Activated B cell treated with CpG ODN at 0.5 μM for 24 hours (primary cell): ENCODE measurements at places on chromosomes 2 and 18.

DNA sequence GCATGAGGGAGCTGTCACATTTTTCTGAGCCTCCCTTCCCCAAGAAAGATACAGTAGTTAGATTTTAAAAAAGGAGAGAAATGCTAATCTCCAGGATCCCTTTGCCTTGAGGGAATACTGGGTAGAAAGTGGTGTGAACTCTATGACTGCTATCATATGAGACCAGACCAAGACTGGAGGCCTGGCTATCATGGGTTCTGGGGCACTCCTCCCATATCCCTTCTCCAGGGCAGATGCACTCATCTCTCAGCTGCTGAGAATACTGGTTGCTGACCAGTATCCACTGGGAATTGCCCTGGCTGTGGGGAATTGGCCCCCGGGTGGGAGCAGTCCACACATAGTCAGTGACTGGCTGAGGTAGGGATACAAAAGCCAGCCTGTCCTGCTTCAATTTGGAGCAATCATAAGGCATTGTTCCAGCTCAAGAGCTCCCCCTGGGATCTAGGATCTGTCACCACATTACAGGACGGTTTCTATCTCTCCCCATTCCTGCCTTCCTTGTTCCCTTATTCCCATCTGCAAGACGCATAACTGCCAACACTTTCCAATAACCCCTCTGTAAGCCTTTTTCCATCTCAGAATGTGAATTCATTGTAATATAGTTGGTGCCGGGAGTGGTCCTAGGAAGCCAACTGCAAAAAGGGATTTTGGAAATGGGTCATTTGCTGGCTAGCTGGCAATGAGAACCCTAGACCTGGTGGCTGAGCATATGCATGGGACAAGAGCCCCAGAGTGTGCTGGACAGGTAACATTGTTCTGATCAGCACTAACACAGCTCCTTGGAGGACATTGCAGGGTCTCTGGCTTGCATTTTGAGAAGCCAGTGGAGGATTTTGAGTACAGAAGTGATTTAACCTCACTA, 35.4 kb upstream of the REEP1 start:
- no peak for DNase-seq

GRCh38 chr2:56580242-56580641, 396.5 kb downstream of the CCDC85A start:
- no peak for DNase-seq

GRCh38 chr2:33763671-33764310, 164.7 kb upstream of the FAM98A start:
- DNase-seq, result no peak

DNA sequence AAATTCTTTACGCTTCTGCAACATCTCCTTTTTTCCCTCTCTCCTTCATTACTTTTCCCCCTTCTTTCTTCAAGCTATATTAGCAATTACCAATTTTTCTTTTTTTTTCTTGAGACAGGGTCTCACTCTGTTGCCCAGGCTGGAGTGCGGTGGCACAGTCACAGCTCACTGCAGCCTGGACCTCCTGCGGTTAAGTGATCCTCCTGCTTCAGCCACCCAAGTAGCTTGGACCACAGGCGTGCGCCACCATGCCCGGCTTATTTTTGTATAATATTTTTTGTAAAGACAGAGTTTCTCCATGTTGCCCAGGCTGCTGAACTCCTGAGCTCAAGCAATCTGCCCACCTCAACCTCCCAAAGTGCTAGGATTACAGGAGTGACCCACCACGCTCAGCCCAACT, 70.7 kb downstream of the EPG5 start:
- DNase-seq, result no peak

DNA sequence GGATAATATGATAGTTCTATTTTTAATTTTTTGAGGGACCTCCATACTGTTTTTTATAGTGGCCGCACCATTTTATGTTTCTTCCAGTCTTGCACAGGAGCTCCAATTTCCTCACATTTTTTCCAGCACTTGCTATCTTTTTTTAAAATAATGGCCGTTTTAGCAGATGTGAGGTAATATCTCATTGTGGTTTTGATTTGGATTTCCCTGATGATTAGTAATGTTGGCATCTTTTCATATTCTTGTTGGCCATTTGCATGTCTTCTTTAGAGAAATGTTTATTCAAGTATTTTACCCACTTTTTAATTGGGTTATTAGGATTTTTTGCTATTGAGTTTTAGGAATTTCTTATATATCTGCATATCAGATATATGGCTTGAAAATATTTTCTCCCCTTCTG, 29.9 kb upstream of the NAPG start:
- DNase-seq, result no peak

- no peak for DNase-seq
These were observed 13.4 kb upstream of the BOK start for GRCh38 chr2:241545106-241545505.

- DNase-seq, result peak; percentile 57
These were observed 18.9 kb upstream of the WDR33 start for GRCh38 chr2:127829845-127830246.

GRCh38 chr2:182064019-182064778, 78.5 kb downstream of the PPP1R1C start:
- no peak for DNase-seq

DNA sequence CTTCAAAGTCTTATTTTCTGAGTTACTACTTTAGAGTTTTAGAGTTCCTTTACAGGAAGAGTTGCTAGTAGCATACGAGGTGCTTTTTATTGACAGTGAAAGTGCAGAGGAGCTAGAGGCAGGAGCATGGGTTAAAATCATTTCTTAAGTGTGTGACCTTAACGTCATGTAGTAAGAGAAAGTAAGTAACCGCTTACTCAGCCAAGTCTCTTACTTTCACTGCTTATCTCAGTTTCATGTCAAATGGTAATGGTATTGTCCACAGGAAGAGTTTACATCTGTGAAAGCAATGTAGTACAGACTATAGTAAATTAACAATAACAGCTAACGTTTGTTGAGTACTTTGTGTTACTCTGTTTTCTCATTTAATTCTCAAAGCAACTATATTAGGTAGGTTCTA, 12.6 kb downstream of the NDUFAF7 start:
- DNase-seq, result no peak

- DNase-seq, result no peak
These were observed 1.7 kb upstream of the PRLH start for GRCh38 chr2:237564526-237565131.

DNA sequence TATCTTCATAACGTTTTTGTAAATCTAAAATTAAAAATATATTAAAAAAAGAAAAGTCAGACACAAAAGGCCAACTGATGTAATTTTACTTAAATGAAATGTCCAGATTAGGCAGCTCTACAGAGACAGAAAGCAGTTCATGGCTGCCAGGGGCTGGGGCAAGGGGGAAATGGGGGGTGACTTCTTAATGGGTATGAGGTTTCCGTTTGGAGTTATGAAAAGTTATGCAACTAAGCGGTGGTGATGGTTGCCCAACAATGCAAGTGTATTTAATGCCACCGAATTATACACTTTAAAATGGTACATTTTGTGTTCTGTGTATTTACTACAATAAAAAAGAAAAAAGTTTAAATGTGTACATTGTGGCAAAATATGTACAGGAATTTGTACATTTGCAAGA, 70.2 kb upstream of the TEX51 start:
- no peak for DNase-seq

DNA sequence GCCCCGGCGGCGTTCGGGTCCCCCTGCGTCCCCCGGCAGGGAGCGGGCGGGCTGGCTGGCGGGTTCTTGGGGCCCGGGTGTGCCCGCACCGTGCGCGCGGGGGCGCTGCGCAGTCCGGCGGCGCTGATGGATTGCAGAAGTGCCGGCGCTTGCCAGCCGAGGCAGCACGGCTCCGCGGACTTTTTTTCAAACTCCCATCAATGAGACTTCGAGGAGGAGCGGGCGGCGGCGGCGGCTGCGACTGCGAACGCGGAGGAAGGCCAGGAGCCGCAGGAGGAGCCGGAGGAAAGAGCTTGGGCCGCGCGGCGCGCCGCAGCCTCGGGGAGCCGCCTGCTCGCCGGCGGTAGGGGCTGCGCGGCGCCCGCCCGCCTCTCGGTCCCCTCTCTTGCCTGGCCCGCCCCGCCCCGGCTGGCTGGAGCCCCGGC, at the start of gene GLI2:
TSS of gene GLI2 (plus strand) at position 123 of the 425 bp plus-strand sequence. CDS start 61,453 bp downstream, outside the sequence.
- no peak for DNase-seq

DNA sequence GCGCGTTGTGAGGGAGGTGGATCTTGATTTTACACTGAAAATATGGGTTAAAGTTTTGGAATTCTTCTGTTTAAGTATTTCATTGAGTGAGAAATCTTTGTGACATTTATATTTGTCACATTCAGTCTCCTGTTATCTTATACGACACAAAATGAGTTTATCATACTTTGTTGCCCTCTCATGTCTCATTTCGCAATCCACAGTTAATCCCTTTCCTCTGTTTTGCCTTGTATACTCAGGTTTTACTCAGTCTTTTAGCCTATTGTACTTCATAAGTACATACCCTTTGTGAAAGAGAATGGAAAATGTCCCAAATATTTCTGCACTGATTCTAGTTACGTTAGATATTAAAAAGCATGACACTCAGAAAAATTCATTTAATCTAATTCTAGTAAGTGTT, 142.7 kb downstream of the ATP9B start:
- DNase-seq, result no peak

DNA sequence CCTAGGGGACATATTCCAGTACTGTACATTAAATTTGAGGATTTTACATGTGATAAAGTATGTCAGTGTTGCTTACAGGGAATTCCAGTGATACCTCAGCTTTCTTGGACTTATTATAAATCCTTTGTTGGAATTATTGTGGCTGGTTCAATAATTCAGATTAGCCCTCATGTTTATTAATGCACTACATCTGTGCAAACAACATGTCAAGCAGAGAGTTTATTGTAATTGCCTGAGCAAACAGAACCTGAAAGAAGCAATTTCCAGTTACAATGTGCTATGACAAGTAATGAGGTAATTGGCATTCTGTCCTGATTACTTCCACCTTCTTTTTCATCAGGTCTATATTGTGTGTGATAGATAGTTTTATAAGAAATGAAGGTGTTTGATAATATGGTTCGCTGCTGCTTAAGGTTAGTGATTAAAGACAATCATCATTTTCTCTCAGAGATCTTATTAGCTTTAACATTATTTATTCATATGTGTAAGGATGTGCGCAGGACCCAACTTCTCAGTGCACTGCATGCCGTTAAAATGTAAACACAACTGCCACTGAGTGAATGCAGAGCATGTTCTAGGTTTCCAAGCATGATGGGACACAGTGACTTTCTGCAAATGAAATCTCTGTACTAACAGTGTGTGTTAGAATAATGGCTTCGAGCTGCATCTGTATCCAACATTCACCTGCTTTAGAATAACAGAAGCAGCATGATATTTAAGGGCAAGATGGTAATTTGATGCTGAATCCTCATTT, 973.7 kb upstream of the POU3F3 start:
- no peak for DNase-seq

DNA sequence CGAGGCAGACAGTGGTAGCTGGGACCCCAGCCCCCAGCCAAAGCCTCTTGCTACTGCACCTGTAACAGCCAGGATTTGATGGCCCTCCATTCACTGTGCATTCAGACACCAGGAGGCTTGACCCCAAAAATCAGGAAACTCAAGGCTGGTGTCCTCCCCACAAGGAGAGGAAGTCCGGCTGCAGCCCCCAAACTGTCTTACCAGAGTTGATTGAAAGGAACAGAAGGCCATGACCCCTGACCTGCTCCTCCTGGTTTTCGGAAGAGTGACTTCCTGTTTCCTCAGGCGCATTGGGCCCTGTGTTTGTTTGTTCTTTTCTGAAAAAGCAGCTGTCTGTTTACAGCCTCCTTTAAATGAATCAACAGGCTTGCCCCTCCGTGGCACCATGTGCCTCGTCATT, 111.6 kb downstream of the RNF144A start:
- DNase-seq, result no peak

GRCh38 chr2:41900101-41900577, 147.7 kb upstream of the PKDCC start:
- no peak for DNase-seq

DNA sequence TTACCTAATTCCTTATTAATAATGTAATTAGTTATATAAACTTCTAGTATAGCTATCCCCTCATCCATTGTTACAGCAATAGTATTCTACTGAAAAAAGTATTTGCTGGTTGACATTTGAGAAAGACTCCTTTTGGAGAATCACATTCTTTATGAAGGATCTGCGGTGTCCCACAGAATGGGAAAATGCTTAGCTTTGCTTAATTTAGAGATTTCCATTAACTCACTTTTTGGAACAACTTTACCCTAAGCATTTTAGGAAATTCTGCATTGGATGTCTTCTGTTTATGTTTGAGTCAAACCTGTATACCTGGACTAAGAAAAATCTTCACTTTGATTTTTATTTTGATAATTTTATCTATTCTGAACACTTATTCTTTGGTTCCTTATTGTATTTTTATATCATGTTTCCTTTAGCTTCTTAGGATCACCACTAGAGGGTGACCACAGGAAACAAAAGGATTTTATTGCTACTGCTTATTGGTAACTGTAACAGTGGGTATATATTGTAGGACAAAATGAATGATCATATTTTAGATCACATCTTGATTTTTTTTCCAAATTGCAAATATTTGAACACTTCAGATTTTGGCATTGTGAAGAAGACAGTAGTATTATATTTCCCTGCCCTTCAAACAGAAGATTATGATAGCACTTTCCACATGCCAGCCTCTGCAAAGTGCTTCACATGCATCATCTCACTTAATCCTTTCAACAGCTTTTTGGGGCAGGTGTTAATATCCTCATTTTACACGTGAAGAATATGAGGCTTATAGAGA, 79.6 kb downstream of the MIB1 start:
- DNase-seq, result no peak

- no peak for DNase-seq
These were observed 159.0 kb downstream of the ZFP36L2 start for GRCh38 chr2:43067254-43068040.

DNA sequence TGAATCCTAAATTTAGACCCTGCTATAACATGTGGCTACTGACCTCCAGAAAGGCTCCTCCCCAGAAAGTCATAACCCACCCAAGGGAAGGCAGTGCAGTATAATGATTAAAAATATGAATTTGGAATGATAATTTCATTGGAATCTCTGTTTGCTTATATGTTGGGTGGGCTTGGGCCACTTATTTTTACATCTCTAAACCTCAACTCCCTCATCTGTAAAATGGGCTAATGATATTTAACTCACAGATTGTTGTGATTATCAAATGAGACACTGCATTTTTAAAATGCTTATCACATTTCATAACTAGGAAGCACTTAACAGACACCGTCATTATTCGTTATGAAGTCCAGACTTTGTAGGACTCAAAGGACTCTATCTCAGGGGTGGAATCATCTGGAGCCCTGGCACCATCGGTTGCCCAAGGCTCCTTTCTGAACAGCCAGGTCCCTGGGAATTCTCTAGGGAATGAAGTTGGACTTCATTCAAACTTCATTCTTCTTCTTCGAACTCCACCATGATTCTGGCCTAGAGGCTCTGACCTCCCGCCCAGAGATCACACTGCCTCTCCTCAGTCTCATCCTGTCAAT, 33.1 kb upstream of the RMDN2 start:
- no peak for DNase-seq

DNA sequence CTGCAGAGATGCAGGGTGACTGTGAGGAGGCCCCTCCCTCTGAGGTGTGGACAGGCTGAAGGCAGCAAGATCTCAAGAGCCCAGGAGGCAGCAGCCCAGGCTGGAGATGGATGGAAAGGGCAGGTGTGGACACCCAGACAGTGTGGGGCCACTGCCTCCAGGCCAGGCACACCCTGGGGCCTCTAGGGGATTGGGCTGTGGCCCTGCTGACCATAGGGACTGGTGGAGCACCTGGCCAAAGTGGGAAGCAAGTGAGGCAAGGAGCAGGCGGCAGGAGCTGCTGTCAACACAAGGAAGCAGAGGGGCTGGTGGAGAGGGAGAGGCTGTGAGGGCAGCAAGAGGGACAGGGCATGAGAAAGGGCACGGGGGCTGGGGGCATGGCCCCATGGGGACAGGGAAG, 10.8 kb downstream of the SNED1 start:
- peak; percentile 8 for DNase-seq
